ENCODE measurements at places on chromosomes 4 and X. TPM values are rescaled to one million over a fixed set of nuclear protein-coding genes. Genes with fewer than 3 reads are reported as not detected.

Gene NOCT
- total RNA-seq, result 4.8 TPM

Gene G6PD
- total RNA-seq, result 84.9 TPM

DNA sequence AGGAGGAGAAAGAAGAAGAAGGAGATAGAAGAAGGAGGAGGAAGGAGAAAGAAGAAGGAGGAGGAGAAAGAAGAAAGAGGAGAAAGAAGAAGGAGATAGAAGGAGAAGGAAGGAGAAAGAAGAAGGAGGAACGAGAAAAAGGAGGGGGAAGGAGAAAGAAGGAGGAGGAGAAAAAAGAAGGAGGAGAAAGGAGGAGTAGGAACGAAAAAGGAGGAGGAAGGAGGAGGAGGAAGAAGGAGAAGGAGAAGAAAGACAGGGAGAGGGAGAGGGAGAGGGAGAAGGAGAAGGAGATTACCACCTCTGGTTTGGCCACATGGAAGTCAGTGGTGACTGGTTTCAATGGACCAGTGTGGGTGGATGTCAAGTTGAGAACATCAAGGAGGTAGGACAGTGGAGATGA lies 50.0 kb upstream of the VEGFD start:
- no peak for DNase-seq

Gene HEPH
- total RNA-seq, result 16.9 TPM

DNA sequence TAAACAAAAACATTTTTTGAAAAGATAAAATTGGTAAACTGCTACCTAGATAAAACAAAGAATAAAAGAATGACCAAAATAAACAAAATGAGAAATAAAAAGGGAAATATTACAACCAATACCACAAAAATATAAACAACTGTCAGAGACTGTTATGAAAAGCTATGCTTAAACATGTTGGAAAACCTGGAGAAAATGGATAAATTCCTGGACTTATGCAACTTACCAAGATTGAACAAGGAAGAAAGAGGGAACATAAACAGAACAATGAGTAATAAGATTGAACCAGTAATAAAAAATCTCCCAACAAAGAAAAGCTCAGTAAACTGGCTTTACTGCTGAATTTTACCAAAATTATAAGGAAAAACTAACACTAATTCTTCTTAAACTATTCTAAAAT lies 518.7 kb downstream of the GRXCR1 start:
- DNase-seq, result no peak

GRCh38 chrX:41397219-41397618 lies 49.9 kb upstream of the NYX start:
- DNase-seq, result no peak

Gene CSAG3
- not detected for total RNA-seq

DNA sequence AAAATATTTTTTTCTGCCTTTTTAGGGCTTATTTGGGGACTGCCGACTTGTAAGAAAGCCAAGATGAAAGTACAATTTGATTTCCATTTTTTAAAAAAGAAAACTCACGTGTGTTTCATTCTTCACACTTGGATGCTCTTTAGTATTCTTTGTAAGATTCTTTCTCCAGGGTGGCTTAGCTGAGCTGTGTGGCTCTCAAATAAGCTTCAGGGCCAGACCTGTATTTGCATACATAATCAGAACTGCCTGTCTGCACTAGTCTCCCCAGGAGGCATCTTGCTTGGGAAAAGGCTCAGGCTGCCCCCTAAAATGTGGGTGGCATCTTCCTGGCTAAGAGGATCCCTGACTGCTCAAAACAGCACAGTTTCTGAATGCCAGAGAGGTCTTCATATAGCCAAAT lies 498.4 kb downstream of the MID1IP1 start:
- no peak for DNase-seq

Gene ADH6
- 0.61 TPM for total RNA-seq

DNA sequence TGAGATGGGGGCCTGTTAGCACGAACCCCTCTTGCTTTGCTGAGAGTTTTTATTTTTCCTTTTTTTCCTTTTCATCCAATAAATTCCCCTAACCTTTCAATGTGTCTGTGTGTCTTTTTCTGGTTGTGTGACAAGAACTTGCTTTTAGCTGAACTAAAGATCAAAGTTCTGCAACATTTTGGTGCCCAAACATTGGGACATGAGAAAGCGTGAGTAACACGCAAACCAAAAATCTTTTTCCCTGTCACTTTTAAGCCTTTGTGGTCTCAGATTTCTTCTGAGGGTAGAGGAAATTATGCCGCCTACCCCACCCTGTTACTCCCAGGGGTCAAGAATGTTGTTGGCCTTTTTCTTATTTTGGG lies 141.8 kb upstream of the CPXCR1 start:
- no peak for DNase-seq

Gene PRKG2
- 8.1 TPM for total RNA-seq

- DNase-seq, result no peak
Observed at GRCh38 chr4:174742561-174742960, 86.5 kb downstream of the GLRA3 start.

DNA sequence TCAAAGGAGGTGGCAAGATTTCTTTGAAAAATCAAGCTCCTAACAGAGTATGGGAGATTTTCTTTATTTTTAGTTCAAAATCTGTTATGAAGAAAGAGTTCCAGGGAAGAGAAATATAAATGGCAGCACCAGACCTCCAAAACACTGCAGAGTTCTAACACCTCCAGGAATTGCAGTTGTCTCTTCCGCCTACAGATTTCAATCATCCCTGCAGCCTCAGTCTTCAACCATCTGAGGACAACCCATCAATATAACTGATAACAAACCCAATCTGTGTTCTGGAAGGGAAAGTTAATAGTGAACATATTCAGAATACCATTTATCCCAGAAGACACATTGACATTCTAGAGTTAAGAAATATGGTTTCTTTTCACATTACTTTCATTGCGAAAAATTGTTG lies 296.1 kb downstream of the ARAP2 start:
- DNase-seq, result no peak

GRCh38 chr4:115219315-115219860 lies 106.0 kb upstream of the NDST4 start:
- DNase-seq, result no peak

DNA sequence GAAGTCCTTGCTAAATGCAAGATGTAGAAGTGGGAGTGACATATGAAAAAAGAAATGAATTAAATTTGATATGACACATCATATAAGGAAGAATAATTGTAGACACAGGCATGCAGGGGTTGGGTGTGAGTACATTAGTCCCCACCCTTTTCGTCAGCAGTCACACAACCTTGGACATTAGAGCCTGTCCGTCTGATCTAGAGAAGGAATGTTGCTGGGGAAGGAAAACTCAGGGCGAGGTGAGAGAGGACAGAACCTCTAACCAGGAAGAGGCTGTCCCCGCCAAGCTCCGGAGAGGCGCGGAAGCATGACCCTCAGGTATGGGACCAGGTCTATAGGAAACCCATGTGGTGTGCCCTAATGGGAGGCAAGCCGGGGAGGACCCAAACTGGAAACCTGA lies 102.1 kb downstream of the RELL1 start:
- DNase-seq, result no peak

Gene FGFRL1
- 25.2 TPM for total RNA-seq

DNA sequence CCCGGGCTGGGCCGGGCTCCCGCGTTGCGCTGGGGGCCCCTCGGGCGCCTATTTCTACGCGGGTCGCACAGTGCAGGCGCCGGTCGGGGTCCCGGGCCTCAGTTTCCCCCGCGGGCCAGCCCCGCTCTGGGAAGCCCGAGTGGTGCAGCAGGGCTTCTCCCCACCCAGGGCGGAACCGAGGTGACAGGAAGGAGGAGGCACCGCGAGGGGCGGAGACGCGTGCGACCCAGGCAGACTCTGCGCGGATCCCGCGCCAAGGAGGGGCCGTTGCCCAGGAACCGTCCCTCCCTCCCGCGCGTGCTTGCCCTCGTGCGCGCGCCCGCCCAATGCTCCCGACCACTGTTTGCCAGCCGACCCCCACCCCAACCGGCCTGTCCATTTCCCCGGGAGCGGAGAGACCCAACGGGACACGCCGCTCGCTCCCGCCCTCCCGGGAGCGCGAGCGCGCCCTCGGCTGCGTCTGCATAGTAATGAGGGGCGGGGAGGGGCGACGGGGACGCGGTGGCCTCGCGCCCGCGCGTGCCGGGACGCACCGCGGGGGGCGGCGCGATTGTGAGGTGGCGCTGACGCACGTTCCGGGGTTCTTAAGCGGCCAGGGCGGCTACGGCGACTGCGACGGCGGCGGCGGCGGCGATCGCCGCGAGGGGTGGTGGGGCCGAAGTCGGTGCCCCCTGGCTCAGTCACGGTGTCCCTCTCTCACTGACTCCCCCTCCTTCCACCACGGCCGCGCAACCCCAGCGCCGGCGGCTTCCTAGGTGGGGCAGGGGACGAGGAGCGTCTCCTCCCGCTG lies at the start of gene CPEB2:
TSS of gene CPEB2 (plus strand) at position 613 of the 790 bp plus-strand sequence. CDS start 193 bp downstream, outside the sequence.
- DNase-seq, result peak; percentile 98

All from upper lobe of right lung (tissue), 1 donor.